ENCODE measurements at places on chromosomes 13 and 19.

GRCh38 chr13:77919246-77919920 lies 752 bp upstream of the EDNRB start:
- DNase-seq: no peak

- DNase-seq: no peak
Observed at GRCh38 chr13:39524795-39525194, 78.2 kb downstream of the LHFPL6 start.

- no peak for DNase-seq
Observed at GRCh38 chr13:76715621-76716020, 170.6 kb downstream of the KCTD12 start.

- no peak for DNase-seq
Observed at GRCh38 chr19:45160870-45161737, at the start of gene NKPD1. Gene NKPD1, minus strand, starts transcription at chr19:45160982. Its CDS starts 832 bp downstream, at chr19:45160150.

DNA sequence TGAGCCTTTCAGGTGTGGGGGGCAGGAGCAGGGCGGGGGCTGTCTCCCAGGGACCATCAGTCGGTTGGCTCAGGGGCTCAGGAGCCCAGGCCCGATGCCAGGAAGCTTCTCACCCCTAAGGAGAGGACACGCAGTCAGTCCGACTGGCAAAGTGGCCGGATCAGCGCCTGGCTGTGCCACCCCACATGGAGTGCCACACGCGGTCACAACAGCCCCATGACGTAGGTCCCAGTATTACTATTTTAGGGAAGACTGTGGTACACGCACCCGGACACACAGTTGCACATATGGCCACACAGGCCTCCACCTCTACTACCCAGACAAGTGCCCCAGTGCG lies 29.3 kb upstream of the GRTP1 start:
- DNase-seq: no peak

DNA sequence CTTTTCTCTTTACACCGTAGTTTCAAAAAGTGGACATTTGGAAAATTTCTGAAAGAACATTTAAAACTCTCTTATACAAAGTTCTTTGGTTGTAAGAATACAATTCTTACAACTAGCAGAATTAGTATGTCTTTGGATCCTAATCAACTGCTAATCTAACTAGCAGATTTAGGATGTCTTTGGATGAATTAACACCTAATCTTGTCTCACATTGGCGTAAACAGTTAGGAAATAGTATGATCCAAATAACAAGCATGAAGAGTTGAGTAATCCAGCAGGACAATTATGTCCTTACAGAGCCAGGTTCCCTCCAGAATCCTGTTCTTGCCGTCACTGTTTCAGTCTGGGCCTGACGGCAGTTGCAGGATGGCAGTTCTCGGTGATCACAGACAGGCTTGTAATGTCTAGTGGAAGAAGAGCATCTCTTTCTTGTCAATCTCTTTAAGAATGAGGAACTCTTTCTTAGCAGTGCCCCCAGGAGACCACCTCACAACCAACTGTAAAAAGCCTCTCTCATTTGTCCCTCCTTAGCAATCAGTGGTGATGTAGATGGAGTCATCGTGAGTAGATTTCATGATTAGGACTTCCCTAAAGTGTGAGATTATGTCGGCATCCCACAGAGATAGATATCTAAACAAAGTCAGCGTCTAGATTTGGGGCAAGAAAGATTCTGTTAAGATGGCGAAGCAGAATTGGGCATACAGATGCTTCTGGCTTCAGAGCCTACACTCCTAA lies 5.7 kb upstream of the TNFSF13B start:
- no peak for DNase-seq

Measured in GM18507 (cell line).